ENCODE measurements at places on chromosomes 4 and X.

DNA sequence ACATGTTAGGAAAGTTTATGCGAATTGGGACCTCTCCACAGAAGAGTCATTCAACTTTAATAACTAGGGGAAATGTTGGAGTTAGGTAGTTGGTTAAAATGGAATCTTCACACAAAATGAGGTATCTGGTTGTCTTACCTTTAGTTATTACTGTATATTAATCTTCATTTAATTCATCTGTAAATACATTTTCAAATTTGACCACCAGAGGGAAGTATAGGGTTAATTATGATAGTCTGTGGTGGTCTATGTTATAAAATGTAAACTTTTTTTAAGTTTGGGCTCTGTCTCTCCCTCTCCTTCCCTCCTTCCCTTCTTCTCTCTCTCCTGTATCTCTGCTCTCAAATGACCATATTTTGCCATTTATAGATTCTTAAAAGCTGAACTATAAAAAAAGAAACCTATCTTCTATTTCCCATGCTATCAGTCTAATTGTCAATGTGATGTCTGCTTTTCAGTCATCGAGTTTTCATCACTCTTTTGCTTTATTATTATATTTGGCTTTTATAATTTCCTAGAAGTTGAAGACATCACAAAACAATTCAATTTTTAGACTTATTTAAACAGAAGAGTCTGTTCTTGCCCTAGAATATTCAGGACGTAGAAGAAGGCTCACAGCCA is 49.8 kb downstream of the TMEM144 start:
- DNase-seq, result no peak

DNA sequence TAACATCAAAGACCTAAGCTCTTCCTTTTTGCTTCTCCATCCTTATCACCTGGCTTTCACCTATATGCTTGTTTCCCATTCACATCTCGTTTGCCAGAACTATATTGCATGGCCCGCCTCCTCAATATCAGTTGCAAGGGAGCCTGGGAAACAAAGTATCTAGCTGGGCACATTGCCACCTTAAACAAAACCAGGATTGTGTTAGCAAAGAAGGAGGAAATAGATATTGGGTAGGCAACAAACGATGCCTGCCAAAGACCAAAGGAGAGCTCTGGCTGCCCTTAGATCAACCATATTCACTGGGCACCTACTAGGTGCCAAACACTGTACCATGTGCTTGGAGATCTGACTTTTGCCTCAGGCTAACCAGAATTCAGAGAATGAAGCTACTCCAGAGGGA is 107.5 kb downstream of the GRIA3 start:
- no peak for DNase-seq

DNA sequence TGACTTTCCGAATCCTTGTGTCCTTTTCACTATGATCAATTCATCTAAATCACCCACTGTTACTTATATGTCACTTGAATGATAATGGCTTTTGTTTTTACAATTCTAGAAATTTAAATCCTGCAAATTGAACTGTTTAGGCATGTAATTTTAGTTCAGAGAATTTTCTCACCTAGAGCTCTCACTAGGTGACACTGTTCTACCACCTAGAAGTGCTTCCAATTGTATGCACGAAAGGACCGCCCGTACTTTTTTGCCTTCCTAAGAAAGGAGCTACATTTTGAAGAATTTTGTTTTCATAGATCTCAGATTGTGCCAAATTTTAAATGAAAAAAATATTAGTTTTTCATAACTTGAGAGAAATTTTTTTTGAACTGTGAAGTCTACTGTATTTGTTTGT is 481.6 kb upstream of the FSTL5 start:
- DNase-seq, result no peak

GRCh38 chrX:150903110-150903508 is 4.6 kb upstream of the CD99L2 start:
- no peak for DNase-seq

DNA sequence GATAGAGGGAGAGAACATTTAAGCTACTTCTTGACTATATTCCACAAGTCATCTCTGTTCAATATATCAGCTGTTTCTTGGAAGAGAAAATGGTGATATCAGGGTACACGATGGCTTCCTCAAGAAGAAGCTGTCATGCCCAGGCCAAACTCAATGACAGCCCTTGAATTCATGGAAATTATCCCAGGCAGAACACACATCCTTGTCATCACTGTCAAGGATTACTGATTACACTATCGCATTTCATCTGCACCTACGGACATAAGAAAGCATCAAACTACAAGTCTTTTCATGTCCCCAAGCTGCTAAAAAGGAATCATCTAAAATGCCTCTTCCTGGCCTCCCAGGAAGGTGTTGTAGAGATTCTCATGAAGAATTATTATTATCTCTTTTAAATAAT is 165.2 kb upstream of the SLC7A11 start:
- no peak for DNase-seq

DNA sequence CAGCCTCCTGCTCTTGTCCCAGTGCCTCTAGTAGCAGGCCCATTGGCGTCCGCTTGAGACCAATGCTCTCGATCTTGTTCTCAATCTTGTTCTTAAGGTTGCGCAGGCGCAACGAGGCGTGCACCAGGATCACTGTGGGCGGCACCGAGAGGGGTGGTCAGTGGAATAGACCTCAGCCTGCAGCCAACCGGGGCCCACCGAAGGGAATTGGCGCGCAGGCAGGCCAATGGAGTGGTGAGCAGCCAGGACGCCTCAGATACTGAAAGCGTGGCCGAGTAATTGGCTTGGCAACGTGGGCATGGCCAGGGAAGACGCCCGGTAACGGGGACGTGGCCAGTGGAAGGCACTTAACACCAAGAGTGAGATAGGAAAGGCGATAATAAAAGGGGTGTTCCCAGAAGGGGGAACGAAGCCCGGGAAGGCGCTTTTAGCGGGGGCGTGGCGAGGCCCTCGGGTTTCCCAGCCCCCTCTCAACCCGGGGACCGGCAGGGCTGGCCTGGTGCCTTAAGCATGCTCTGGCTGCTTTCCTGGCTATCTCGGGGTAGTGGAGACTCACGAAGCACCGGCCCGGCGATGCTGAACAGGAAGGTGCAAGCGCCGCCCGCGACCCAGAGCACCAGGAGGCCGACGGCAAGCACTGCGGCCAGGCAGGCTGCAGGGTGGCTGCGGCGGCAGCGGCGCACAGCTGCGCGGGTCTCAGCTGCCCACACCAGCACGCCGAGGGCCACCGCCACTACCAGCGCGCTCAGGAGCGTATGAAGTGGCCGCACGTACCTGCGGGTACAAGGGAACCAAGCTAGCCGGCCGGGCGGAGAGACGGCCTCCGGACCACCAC is 1.7 kb downstream of the PRAF2 start:
- DNase-seq, result no peak

- no peak for DNase-seq
Observed at GRCh38 chr4:147864607-147865006, 132.7 kb downstream of the ARHGAP10 start.

- no peak for DNase-seq
Observed at GRCh38 chr4:172369471-172369959, 556.3 kb downstream of the GALNTL6 start.

- no peak for DNase-seq
Observed at GRCh38 chr4:88528861-88529260, 5.3 kb upstream of the PYURF start.

DNA sequence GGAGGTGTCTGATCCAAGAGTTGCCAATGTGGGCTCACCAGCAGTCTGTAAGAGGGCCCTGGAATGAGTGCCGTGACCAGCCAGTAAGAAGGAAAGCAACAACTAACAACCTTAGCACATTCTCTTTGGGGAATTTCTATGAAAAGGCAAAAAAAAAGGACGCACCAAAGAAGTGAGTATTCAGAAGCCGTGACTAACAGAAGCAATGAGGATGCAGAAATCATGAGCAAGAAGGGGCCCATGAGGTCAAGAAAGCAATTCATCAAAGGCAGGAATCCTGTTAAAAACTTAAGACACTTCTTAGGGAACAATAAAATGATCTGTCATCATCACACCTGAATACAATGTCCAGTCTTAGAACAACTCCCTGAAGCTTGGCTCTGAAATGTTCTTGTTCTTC is 260.5 kb downstream of the RAPGEF2 start:
- DNase-seq, result no peak

- DNase-seq, result no peak
Observed at GRCh38 chr4:536351-536972, 37.5 kb downstream of the PIGG start.

DNA sequence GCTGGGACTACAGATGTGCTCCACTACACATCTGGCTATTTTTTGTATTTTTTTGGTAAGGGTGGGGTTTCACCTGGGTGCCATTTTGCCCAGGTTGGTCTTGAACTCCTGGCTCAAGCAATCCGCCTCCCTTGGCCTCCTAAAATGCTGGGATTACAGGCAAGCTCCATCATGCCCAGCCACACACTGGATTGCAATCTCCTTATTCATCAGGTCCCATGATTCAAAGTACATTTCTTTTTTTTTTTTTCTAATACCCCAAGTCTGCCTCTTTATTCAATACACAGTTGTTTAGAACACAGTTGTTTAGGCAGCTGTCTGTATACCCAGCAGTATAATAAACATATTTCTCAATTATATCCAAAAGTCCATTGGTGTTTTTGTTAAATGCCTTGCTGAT is 130.3 kb upstream of the ARSJ start:
- no peak for DNase-seq

DNA sequence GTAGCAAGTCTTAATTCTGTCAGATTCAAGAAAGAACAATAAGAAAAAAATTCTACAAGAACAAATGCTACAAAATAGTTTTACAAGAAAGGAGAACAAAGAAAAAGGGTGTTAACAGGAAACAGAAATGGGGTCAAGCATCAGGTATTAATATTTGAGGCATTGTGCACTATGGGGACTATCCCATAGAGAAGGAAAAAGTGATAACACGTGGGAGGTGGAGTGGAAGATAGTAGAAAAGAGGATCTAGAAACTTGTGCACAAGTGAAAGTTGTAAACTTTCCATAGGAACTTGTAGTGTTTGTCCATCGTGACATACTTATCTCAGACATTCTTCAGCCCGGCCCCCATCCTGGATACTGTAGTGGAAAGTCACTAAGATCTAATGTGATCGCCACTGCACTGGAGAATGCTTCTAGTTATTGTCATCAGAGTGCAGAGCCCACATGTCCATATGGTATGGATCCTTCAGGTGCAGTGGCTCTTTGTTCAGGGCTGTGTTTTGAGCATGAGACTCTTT is 15.4 kb upstream of the NFXL1 start:
- no peak for DNase-seq

- no peak for DNase-seq
Observed at GRCh38 chrX:121151293-121151692, 103.9 kb downstream of the GLUD2 start.

DNA sequence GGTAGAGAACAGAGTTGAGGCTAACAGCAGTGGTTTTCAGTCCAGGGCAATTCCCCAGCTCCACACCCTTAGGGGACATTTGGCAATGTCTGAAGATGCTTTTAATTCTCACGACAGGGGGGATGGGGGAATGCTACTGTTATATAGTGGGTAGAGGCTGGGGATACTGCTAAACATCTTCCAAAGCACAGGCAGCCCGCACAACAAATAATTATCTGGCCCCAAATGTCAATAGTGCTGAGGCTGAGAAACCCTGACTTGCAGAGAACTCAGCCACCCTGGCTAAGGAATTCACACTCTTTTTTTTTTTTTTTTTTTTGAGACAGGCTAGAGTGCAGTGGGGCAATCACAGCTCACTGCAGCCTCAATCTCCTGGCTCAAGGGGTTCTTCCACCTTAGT is 60.6 kb downstream of the POLR2B start:
- DNase-seq, result no peak

GRCh38 chr4:161817914-161818313 is 345.9 kb downstream of the FSTL5 start:
- no peak for DNase-seq

- DNase-seq, result no peak
Observed at GRCh38 chr4:26132858-26133257, 188.0 kb upstream of the RBPJ start.

- no peak for DNase-seq
Observed at GRCh38 chr4:138010639-138011038, 231.5 kb downstream of the SLC7A11 start.

- DNase-seq, result no peak
Observed at GRCh38 chrX:46311581-46312120, 233.6 kb downstream of the ZNF674 start.

DNA sequence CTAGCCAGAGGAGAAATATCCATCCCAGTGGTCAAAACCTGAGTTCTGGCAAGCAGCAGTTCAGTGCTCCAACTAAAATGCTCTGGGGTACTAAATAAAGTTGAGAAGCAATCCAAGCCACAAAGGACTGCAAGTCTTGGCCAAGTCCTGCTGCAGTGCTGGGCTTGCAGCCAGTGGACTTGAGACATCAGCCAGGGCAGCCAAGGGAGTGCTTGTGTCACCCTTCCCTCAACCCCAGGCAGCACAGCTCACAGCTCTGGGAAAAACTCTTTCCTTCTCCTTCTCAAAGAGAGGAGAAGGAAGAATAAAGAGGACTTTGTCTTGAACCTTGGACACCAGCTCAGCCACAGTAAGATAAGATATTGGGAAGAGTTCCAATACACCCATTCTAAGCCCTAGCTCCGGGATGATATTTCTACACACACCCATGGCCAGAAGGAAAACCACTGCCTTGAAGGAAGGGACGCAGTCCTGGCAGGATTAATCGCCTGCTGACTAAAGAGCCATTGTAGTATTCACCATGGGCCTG is 99.8 kb downstream of the PTCHD1 start:
- DNase-seq, result no peak

DNA sequence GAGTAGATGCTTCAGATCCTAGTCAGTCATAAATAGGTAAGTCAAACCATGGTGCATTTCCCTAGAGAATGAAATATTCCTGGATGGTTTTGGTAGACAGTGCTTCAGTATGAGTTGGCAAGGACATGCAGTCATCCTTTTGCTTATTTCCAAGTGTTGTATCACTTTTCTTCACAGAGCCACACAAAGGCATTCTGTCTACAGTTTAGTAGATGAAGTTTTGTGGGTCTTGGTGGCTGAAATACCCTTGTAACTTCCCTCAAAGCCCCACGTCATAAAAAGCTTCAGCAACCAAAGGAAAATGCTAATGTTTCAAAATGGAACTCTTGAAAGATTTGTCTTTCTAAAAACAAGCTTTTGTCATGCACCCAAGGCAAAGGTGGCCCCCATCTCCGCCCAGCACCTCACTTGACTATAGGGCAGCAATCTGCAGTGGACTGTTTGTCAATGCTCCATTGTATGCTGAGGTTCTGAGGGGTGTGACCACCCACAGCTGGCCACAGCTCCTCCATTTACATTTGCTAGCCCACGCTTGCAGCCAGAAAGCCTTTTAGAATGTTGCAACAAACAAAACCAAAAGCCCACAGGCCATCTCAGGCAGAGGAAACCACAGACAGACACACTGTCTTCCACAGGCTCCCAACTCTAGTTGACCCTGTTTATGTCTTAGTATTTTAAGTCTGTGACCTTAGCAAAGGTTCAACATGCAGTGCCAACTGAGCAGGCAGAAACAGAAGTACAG is 87.1 kb upstream of the FAM9C start:
- no peak for DNase-seq

GRCh38 chrX:145002771-145003170 is 244.5 kb upstream of the SPANXN1 start:
- no peak for DNase-seq

DNA sequence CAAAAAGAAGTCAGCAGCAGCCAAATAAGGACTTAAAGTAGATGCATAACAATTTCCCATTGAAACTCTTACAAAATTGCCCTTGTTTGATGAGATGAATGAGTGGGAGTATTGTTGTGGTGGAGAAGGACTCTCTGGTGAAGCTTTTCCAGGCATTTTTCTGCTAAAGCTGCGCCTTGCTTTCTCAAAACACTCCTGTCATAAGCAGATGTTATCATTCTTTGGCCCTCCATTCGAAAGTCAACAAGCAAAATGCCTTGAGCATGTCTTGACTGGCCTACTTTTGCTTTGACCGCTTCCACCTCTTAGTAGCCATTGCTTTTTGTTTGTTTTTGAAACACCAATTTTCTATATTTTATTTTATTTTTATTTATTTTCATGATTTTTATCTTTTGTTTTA is 340.9 kb upstream of the FGF13 start:
- DNase-seq, result no peak
